ENCODE measurements at places on chromosomes 3 and 15.

GRCh38 chr3:151553888-151554287 lies 93.0 kb upstream of the IGSF10 start:
- DNase-seq = peak; percentile 32

GRCh38 chr3:18898911-18899310 lies 249.4 kb upstream of the KCNH8 start:
- no peak for DNase-seq

GRCh38 chr15:33155691-33156420 lies 38.7 kb downstream of the FMN1 start:
- DNase-seq = no peak

DNA sequence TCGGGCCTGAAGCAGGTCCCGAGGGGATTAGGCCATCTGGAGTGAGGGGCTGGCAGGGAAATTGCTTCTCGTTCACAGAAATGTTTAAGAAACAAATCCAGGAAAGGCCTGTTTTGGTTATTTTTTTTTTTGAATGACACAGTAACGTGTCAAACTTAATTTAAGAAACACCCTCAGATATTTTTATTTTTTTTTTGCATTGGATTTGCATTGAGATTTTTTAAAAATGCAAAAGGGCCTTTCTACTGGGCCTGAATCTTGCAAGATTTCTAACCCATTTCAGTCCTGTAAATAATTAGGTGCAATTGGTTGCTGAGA lies 25.0 kb upstream of the KLF13 start:
- DNase-seq = no peak

GRCh38 chr3:48630833-48631232 lies 4.4 kb downstream of the SLC26A6 start:
- DNase-seq = no peak

DNA sequence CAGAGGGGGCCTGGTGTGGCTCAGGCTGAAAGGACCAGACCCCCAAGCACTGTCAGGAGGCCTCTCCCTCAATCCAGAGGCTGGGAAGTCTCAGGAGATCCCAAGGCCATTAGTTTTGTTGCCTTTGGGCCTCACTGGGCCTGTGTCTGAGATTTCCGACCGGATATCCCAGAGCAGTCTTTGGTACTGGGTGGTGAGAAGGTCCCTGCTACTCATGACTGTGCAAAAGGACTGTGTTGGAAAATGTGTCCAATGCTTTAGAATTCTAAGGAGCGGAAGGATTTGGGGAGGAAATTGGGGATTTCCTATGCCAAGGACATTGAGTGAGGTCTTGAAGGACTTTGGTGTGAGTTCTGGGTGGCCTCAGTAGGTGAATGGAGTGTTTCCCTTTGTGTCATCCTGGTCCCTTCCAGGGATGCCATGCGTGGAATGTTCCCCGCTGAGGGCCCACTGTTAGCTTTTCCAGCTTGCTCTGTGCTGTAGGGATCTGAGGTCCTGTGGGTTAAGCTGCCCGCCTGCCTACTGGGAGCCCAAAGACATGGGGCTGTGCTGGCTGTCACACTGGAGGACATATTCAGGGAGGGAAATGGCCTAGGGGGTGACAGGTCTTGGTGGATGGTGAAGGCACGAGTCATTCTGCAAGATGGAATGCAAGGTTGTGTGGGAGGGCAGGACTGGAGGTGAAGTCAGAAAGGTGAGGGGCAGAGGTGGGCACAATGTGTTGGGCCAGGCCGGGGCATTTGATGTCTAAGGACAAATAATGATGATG lies 16.4 kb downstream of the SMAD6 start:
- no peak for DNase-seq

GRCh38 chr15:42206406-42206805 lies 1.7 kb downstream of the VPS39 start:
- no peak for DNase-seq

GRCh38 chr15:92883163-92883875 lies 16.8 kb upstream of the CHD2 start:
- peak; percentile 50 for DNase-seq

- peak; percentile 61 for DNase-seq
These were observed 44.6 kb downstream of the P3H2 start for GRCh38 chr3:190076136-190076535.

- peak; percentile 78 for DNase-seq
These were observed 1.1 kb downstream of the TMEM158 start for GRCh38 chr3:45224824-45225464.

- DNase-seq = no peak
These were observed 64.2 kb downstream of the FAM43A start for GRCh38 chr3:194749631-194750490.

- DNase-seq = peak; percentile 56
These were observed 66.5 kb upstream of the SH3GL3 start for GRCh38 chr15:83380682-83381081.

- peak; percentile 9 for DNase-seq
These were observed 198.6 kb upstream of the SLC2A2 start for GRCh38 chr3:171225165-171225564.

GRCh38 chr3:127520993-127521392 lies 69.5 kb downstream of the TPRA1 start:
- no peak for DNase-seq

DNA sequence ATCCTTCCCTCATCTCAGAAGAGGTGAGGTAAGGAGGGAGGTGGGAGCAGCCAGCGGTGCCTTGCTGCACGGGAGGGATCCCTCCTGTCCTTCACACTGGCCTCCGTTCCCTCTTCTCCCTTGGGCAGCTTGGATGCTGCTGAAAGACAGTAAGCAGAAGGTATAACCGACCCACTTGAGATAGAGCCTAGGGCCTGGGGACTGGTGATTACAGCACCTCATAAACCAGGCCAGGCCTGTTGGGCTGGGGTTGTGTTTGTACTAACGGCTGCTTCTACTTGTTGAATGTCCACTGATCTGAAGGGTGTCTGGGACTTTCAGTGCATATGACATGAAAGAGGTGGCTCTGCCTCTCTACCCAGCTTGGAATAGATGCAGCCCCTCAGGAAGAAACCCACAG lies 25.0 kb downstream of the SEMA6D start:
- no peak for DNase-seq

DNA sequence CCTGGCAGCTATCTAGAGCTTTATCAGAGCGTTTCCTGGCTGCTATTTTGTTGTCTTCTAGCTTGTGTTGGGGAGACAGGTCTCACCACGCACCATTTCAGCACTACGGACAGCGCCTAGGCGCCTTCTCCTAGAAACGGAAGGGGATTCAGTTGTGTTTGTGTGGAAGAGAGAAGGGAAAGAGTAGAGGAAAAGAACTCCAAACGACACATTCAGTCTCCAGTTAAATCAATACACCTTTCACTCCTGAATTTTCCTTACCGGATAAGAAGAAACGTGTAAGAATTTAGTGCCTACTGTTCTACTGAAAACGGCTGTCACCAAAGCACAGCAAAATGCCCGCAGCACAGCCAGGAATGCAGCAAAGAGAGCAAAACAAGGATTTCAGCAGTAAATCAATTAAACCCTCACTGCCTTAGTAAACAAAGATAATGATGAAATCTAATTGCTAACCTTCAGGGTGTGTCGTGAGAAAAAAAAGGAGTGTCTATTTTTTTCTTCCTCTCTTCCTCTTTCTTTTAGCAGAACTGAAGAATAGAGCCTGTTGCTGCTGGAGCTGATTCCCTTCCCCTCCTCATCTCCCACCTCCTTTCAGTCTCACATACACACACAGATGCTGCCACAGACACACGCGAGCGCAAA lies 412 bp upstream of the CTXN2 start:
- DNase-seq = peak; percentile 79

GRCh38 chr15:40197434-40197833 lies 36.6 kb downstream of the BUB1B start:
- DNase-seq = no peak

DNA sequence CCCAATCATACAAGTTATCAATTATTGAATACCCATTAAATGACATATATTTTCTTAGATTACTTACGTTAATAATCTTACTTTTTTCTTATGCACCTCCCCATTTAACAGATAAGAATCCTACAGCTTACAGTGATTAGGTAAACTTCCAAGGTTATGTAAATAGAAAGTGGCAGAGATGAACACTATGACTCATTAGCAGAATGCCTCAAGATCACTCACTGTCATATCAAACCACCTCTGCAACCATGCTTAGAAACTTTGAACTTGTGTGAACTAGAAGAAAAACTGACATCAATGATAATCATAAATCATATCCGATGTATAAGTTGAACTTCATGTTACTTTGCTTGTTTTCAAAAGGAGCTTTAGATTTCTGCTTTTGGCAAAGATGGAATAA lies 911.6 kb upstream of the ARPP21 start:
- no peak for DNase-seq

DNA sequence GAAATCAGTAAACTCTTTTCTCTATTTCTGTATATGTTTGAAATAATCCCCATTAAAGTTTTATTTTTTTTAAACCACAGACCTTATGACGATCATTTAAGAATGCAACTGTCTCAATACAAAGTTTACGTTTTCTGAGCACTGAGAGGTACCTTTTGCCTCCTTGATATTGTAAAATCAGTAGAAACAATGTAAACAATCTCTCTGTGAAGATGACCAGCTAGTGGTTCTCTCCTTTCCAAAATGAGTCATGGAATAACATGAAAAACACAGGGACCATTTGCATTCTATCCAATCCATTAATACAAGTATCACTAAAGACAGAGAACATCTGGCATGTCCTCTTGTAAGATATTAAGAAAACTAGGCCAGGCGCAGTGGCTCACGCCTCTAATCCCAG lies 48.8 kb downstream of the RAD18 start:
- DNase-seq = no peak

- DNase-seq = peak; percentile 8
These were observed 705.2 kb downstream of the NAALADL2 start for GRCh38 chr3:175564363-175564762.

- no peak for DNase-seq
These were observed 7.3 kb upstream of the TPM1 start for GRCh38 chr15:63035253-63035652.

- DNase-seq = no peak
These were observed 6.3 kb downstream of the EPHB1 start for GRCh38 chr3:134801204-134801958.

DNA sequence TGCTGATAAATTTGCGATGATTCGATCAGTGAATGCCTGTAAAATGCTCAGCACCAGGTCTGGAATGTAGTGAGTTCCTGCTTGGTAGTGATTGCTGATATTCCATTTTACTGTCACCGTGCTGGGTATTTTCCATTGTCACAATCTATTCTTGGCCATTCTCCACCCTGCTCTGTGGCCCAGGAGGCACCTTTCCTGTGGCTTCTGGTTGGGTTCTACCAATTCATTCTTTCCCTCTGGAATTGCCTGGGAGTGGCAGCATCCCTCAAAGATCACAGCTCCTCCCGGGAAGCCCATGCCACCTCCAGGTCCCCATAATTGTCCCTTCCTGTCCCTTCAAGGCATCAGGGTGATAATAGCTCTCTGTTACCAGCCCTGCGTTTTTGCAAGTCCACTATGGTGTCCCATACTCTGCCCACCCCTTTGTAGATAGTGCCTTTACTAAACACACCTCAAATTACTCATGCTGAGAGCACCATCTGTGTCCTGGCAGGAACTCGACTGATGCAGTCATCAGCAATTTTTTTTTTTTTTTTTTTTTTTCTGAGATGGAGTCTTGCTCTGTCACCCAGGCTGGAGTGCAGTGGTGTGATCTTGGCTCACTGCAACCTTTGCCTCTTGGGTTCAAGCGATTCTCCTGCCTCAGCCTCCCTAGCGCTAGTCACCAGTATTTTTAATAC lies 177.8 kb upstream of the PROK2 start:
- DNase-seq = no peak

All from fibroblast of skin of scalp (primary cell).